Osteoblast (primary cell): ENCODE measurements at places on chromosomes 3 and 15.

DNA sequence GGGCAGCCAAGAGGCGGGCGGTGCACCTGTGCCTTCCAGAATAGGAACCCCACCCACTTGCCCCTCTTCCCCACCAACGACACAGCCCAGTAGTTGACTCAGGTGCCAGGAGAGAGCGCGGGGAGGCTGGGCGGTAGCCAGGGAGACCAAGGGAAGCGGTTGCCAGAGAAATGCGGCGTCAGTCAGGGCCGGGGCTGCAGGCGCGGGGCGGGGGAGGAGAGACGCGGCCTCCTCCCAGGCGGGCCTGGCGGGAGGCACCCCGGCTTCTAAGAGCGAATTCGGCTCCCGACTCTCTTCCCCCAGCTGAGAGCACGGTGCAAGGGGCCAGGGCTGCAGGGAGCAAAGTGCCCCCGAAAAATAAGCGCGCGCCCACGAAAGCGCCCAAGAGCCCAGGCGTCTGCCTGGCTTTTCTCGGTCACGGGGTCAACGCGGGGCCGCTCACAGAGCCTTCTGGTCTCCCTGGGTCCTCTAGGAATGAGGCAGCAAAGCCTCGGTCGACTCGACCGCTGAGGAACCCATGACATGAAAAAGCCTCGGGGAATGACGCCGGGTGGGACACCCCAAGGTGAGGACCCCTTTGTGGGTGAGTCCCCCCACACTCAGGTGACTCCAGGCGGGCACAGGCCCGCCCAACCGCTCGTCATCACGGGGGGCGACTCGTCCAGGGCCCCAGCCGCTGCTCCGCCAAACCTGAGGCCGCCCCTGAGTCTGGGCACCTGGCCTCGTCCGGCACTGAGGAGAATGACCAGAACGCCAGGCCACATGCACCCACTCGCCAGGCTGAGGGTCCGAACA, 716 bp downstream of the CPEB1 start:
- DNase-seq: no peak

DNA sequence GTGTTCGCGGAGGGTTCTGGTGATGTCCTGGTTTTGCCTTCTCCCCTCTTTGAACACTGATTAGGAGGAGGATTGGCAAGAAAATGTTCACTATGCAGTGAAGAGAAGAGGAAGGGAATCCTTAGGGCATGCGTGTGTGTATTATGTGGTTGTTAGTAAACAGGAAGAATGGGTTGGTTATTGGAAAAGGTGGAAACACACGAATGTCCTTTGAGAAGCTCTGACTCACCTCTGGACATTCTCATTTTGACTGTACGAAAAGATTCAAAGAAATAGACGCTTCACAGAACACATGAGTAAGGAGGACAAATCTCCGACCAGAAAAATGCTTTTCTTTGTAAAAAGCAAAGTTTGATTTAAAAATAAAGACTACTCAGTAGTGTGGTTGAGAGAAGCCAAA, 188.8 kb upstream of the PRICKLE2 start:
- no peak for DNase-seq

DNA sequence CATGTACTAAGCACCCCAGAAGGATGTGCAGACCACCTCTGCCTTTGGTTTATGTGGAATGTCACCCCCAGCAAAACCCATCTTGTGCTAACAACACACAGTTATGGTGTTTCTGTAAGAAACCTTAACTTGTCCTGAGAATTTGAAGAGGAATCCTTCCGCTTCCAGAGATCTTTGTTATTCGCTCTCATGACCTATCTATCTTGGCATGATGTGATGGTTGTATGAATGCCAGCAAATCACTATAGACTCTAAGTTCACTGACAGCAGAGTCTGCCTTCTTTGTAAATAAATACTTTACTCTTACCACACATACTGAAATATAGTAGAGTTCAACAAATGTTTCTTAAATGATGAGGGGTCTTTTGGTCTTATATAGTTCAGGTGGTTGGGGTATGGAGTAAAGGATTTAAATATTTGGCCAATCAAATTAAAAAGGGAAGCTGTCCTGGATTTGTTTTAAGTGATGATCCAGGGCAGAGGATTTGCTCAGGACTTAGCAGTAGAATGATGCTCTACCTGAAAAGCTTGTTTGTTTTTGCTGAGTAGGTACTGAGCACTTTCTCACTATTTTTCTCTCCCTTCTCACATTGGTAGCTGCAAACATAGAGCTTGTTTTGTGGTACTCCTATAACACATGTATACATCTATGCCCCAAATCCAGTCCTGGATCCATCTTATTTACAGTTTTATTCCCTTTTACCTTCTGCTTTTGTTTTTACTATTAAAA, 27.9 kb upstream of the RTP1 start:
- no peak for DNase-seq

DNA sequence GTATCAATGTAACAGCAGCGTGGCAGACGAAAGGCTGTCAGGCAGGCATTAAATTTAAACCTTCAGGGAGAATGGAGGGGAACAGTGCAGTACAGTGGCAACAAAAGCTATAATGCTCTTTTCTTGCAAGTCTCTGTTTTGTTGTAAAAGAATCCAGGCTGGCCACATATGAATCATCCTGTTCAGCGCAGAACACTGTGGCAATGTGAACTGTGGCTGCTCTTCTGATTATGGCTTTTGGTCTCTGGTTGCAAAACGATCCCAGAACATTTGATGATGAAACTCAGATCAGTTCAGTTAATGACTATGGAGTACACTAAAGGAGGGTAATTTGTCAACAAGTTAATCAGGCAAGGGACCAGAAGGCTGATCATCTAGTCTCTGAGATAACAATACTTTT, 219.7 kb upstream of the SGO1 start:
- no peak for DNase-seq

DNA sequence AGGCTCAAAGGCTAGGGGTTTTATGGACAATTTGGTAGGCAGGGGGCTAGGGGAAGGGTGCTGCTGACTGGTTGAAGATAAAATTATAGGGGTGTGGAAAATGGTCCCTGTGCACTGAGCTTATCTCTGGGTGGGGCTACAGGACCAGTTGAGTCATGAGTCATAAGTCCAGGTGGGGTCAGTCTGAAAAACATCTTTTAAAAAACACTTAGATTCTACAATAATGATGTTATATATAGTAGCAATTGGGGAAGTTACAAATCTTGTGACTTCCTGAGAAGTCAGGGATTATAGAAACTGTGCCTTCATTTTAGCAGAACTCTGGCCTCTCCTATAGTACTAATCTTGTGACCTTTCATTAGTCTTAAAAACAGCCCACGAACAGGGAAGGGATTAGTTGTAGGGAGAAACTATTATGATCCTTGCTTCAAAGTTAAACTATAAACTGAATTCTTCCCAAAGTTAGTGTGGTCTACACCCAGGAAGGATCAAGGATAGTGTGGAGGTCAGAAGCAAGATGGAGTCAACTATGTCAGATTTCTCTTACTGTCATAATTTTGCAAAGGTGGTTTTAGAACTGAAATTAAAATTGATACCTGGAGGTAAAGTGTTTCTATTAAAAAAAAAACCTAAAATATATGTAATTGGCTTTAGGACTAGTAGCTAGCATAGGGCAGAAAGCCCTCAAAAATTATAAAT, 130.1 kb downstream of the P2RY1 start:
- no peak for DNase-seq

DNA sequence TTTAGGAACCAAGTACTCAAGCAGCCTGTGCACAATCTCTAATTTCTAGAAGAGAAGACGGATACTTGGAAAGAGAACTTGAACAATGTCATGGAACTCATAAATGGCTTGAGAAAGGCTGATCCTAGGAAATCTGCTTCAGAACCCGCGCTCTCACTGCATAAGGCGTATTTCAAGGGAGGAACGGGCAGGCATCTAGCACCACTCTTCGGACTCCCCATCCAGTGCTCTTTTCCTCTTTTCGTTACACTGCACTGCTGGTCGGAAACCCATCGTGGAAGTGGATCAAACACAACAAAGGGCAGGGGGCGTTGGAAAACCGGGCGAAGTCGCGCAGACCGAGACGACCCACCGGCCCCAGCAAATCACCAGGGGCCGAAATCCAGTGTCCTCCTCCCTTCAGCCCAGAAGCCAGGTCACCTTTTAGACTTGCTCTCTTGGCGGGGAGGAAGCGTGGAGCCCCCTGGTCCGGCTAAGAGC, 539 bp upstream of the TLNRD1 start:
- DNase-seq: peak; percentile 88

GRCh38 chr15:65773386-65774111, 18.5 kb downstream of the DENND4A start:
- no peak for DNase-seq

GRCh38 chr3:161576714-161577510, 80.3 kb downstream of the OTOL1 start:
- no peak for DNase-seq

- DNase-seq: no peak
Observed at GRCh38 chr15:99963976-99964375, 230.7 kb upstream of the LYSMD4 start.

DNA sequence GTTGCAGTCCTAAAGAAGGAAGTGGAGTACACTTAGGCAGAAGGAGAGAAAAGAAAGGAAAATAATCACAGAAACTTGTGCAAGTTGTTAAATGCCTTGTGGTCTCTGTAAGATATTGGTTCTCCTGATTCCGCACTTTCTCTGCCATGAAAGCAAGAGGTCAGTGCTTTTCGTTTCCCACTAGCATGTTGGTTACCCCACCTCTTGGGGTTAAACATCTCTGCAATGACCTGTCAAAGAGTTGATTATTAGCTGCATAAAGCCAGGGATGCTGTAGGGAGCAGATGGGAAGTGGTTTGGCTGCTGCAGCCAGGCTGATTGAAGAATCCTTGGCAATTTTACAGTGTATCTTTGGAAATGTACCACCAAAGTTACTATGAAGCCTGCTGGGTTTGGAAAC, 33.3 kb downstream of the ZNF609 start:
- DNase-seq: no peak

GRCh38 chr15:91878319-91878870, 24.9 kb downstream of the SLCO3A1 start:
- no peak for DNase-seq

DNA sequence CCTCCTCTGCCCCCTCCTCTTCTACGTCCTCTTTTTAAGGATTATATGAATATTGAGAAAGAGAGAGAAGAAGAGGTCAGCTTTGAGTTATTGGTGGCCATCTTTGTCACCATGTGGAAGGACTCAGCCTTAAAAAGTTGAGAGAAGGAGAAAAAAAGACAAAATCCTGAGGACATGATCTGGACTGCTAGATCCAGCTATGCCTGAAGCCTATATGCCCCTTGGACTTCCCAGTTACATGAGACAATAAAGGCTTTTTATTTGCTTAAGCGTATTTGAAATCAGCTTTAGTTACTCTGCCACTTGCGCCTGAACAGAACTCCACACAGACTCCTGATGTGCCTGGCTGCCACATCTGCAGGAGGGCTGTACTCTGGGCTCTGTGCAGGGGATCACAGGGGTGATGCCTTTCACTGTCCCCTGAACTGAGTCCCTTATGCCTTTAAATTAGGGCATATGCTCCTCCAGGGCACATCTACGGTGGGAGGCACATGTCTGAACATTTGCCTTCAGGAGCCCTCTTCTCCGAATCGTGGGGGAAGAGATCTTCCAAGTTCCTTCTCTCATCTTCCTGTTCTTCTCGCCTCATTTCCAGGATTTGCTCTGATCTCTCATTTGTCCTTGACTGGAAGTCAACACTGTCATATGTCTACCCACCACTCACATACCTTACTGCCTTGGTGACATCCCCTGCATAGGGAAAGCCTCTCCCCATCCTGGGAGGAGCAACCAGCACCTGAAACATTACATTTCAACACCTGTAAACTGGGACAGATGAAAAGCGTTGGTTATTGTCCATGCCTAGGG, 14.0 kb upstream of the PLA2G4E start:
- DNase-seq: no peak

- no peak for DNase-seq
Observed at GRCh38 chr3:10515396-10515795, 10.0 kb upstream of the ATP2B2 start.

DNA sequence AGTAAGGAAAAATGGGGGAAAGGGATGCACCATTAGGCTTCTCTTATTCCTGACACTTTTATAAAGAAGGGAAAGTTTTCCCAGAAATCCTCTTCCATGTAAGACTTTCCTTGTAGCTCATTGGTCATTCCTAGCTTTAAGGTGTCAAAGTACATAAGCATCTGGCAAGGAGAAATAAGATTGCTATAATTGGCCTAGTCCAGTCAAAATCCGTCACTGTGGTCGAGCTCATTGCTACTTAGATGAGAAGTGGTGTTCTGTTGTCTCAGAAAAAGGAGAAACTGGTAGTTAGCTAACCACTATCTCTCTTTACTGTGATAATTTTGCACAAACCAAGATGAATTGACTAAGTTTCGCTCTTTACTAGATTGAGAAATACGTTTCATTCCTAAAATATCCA, 370.1 kb downstream of the CNTN4 start:
- no peak for DNase-seq

GRCh38 chr15:85646538-85647091, 148.1 kb downstream of the KLHL25 start:
- DNase-seq: peak; percentile 17

DNA sequence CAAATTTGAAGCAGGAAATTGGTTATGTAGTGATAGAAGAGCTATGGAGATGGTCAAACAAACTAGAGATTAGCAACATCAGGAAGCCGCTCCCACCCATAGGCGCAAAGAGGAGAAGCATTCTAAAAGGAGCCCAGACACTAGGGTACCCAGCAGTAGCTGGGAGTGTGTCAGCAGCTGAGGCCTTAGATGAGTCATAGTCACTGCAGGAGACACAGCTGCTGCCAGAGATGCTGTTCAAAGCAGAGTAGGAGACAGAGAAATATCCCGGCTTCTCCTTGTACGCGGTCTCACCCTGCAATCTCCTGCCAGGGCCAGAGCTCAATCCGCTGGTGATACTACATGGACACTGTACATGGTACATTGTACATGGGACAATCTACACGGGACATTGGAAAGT, 61.9 kb downstream of the VGLL3 start:
- peak; percentile 19 for DNase-seq

GRCh38 chr3:147305533-147306250, 100.7 kb downstream of the ZIC4 start:
- peak; percentile 49 for DNase-seq

DNA sequence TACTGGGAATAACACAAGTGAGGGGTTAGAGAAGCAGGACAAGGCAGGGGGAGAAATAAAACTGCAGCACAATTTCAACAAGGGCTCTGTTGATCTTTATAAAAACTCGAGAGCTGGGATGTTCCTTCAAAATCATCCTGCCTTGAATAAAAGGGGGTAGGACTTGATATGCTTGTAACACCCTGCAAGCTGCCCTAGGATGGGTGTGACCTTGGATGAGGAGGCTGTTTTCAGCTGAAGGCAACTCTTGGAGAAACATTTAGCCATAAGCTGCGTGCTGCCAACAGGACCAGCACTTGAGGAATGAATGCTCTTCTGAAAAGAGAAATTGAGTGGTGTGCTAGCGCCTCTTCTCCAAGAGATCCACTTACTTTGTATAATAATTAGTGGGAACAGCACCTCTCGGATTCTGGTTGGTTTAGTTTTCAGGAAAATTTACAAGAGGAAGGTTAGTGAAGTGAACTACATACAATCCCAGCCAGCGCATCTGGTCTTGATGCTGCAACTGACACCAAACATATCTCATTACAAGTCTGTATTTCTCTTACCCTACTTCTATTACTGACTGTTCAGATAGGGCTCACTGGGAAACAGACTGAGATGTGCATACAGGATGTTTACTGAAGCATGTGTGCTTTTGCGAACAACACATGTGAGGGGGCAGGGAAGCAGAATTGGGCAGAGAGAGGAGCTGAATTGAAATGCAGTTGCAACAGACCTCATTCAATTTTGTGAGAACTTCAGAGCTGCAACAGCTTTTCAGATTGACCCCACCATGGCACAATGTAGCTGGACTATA, 643.0 kb upstream of the GOLIM4 start:
- DNase-seq: no peak

GRCh38 chr3:134430174-134430573, 55.6 kb downstream of the ANAPC13 start:
- no peak for DNase-seq

GRCh38 chr15:100715571-100716455, 113.4 kb downstream of the ASB7 start:
- no peak for DNase-seq
